Panc1 (cell line): ENCODE measurements at places on chromosomes 1 and 21.

- no peak for DNase-seq
These were observed 10.5 kb downstream of the KCNJ15 start for GRCh38 chr21:38267136-38267755.

GRCh38 chr1:108016451-108016920, 51.5 kb upstream of the VAV3 start:
- no peak for DNase-seq

DNA sequence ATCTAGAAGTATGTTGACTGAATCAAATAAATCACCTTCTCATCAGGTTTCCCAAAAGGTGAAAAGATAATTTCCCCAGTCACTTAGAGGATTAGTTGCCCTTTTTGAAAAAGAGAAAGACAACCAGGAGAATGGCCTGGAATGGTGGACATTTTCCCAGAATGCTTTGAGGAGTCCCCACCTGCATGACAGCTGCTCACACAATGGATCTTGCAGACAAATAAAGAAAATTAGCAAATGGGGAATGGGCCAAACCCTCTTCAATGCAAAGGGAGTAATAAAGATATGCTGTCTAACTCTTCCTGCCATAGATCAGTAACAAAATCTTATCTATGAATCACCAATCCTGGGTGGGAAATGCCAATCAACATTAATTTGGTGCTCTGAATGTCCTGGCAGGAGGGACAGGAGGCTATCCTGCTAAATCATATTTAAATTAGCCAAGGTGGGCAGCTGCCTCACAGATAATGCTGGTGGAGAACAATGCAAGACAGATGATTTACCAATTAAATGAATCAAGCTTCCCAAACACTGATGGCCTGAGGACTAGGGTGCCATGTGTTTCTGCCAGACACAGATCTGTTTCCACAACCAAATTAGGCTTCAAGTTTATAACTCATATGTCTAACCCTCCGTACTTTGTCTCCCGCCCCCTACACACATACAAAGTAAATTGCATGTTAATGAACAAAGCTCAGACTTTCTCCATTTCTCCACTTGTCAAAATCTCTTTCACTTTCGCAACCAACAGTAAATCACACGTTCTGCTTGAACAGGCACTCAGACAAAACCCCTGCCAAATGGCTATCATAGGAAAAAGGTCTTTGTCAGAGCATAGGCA, 488.0 kb upstream of the PLXNA2 start:
- DNase-seq: no peak

- no peak for DNase-seq
These were observed 115.0 kb downstream of the FCRL5 start for GRCh38 chr1:157437296-157437695.

GRCh38 chr1:12124693-12125421, 41.9 kb upstream of the TNFRSF1B start:
- peak; percentile 76 for DNase-seq

- DNase-seq: no peak
These were observed 28.3 kb downstream of the RGSL1 start for GRCh38 chr1:182478238-182478637.

- DNase-seq: peak; percentile 67
These were observed at the start of gene IFFO2 for GRCh38 chr1:18956193-18957135. Gene IFFO2 (minus strand): TSS chr1:18956676. CDS start chr1:18956332, 344 bp downstream.

DNA sequence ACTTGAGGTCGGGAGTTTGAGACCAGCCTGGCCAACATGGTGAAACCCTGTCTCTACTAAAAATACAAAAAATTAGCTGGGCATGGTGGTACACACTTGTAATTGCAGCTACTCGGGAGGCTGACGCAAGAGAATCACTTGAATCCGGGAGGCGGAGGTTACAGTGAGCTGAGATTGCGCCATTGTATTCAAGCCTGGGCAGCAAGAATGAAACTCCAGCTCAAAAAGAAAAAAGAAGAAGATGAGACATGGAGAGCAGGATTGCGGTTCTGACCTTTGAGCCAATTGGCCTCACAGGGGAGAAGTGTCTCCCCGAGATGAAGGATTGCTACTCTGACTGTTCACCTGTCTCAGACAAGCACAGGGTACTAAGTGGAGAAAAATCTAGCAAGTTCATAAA, 6.6 kb downstream of the SCCPDH start:
- no peak for DNase-seq

GRCh38 chr1:10530281-10530740, 55.6 kb downstream of the PEX14 start:
- DNase-seq: no peak

GRCh38 chr1:182118851-182119250, 57.3 kb upstream of the ZNF648 start:
- no peak for DNase-seq

GRCh38 chr1:98355656-98356383, 305.7 kb upstream of the SNX7 start:
- no peak for DNase-seq

DNA sequence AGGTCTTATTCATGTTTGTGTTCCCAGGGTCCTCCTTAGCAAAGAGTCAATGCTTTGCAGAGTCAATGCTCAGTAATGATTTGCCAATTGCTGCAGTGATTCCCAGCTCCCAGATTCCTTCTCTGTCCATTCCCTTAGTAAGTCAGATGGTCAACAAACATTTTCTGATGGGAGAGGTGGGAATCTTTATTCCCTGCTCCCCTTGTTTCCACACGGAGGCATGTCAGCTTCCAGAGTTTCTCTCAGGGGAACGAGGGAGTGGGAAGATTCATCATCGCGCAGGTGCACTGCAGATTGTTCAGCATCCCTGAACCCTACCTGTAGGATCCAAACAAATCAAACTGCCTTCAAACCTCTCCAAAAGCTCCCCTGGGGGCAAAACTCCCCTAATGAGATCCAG, 7.5 kb upstream of the AHDC1 start:
- no peak for DNase-seq

DNA sequence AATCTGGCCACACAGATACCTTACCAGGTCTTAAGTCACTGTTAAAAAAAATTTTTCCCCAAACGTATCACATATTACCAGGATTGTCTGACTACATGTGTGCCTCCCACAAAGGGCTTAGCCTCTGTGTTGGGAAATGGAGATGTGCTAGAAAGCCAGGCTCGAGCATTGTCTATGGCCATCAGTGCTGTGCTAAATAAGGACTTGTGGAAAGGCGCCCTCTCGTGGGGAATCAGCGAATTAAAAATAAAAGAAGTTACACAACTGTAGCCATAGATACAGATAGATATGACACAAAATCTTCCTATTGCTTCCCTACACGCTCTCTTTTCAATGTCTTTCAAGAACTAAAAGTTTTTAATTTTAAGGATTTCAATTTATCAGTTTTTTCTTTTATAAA, 47.5 kb upstream of the CRNN start:
- DNase-seq: no peak

DNA sequence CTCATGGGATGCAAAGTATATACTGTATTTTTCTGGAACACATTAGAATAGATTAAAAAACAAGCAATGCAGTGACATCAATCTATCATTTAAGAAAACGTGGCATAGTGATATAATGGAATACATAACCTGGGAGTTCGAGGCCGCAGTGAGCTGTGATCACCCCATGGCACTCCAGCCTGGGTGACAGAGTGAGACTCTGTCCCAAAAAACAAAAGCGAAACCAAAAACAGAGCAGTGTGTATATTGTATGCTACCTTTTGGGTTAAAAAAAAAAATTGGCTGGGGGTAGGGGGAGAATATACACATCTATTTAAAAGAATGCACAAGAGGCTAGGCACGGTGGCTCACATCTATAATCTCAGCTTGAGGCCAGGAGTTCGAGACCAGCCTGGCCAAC, 13.5 kb downstream of the SLC2A1 start:
- no peak for DNase-seq

DNA sequence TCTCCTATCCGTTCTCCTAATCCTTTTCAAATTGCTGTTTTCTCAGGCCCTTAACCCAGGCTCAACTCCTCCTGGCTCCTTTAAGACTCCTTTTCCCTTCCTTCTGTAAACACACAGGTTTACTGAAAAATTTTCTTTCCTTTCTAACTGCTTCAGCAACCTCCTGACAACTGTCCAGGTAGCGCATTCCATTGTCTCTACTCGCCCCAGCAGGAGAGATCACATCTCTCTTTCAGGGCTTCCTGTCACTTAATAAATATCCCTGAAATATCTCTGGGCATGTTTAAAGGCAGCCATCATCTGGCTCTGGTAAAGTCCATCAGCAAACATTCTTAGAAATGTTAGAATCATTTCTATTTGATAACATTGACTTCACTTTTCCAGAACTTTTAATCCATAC, 211.2 kb upstream of the PTBP2 start:
- DNase-seq: no peak

- DNase-seq: no peak
These were observed 87.6 kb downstream of the CTH start for GRCh38 chr1:70498666-70499065.

GRCh38 chr1:66623812-66624211, 89.9 kb downstream of the SGIP1 start:
- no peak for DNase-seq

- DNase-seq: no peak
These were observed 17.0 kb downstream of the MKNK1 start for GRCh38 chr1:46587069-46587468.

- no peak for DNase-seq
These were observed 16.4 kb downstream of the FAM151A start for GRCh38 chr1:54606990-54607325.

DNA sequence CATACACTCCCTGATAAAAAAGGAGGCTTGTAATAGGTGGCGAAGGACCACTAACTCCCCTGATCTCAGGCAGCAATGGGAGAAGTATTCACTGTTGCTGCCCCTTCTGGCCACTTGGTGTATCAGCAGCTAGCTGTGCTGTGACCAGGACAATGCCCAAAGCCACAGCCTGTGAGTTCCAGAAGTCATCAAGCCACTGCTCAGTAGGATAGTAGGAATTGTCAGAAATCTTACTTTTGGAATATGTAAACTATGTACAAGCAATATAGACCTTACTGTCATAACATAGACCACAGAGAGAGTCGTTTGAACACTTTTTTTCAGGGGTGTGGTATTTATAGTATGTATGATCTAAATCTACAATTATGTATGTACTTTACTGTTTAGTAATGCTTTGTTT, 248.3 kb upstream of the CAMK1G start:
- peak; percentile 20 for DNase-seq

DNA sequence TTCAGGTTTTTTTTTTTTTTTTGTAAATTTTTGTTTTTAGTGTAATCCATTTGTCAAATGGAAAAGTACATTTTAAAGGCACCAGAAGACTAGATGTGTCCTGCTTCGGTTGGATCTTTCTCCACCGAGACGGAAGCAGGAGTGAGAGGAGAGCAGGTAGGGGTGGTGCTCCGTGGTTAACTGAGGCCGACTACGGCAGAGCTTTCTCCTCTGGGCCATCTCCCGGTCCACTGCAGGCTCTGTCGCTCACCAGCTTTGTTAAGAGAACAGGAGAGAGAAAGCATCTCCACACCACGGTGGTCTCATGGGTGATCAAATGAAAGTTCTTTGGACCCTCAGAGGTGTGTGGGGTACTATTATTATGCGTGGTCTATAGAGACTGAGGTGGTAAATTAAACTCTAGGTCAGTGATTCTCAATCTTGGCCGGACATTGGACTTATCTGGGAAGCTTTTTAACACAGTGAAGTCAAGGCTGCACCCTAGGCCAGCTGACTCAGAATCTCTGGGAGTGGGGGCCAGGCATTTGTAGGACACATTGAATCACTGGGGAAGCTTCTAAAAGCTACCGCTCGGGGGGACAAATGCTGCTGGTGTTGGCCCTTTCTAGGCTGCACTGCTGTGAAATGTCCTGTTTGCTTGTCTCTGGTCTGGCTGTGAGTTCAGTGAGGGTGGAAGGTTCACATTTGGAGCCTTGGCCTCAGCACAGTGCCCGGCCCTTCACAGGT, 25.0 kb downstream of the ABCA4 start:
- DNase-seq: no peak

GRCh38 chr1:152023221-152023620, 13.6 kb downstream of the S100A11 start:
- DNase-seq: no peak

DNA sequence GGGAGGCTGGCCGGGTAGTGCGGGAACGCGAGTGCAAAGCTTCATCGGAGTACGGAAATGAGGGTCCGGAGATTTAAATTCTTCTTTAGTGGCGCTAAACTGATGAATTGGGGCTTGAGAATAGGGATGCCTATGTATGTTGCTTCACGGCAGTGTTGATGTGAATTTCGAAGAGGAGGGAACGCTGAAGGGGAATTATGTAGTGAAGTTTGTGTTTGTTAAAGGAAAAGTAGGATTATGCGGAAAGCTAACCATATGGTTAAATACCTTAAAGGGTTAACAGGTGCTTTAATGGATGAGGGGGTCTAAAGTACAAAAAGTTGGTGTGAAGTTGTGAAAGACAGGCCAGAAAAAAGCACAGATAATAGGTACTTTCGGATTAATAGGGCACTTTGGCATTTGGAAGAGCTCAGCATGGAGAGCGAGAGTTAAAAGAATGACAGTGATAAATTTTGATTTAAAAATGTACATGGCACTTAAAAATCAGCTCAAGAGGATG, 1.4 kb downstream of the HS2ST1 start:
- no peak for DNase-seq

- DNase-seq: no peak
These were observed 40.9 kb downstream of the STX6 start for GRCh38 chr1:180981596-180982387.

DNA sequence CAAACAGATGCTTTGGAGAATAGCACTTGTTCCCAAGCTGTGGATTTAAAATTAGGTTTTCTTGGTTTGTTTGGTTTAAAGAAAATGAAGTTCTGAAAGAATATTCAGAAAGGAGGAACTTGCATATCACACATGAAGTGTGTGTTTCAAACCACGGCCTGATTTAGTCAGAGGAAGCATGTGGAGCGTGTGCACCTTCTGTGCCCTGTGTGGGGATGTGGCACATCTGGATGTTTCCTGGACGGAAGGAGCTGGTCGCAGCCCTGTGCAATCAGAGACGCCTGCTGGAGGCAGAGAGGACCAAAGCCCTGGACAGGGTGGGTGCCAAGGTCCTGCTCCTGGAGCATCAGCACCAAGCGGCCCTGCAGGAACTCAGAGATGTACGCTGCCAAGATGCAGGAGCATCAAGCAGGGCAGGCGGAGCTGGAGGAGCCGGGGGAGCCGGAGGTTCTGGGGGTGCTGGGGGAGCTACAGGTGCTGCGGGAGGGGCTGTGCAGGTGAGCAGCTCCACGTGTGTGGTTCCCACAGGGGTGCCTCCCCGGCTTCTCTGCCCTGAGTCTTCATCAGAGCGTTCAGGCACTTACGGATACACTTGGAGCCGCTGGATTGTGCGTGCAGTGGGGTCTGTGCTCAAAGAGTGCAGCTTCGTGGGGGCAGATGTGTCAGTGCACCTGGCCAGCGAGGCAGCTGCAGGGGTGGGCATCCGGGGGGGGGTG, 45.7 kb downstream of the PCNT start:
- no peak for DNase-seq

DNA sequence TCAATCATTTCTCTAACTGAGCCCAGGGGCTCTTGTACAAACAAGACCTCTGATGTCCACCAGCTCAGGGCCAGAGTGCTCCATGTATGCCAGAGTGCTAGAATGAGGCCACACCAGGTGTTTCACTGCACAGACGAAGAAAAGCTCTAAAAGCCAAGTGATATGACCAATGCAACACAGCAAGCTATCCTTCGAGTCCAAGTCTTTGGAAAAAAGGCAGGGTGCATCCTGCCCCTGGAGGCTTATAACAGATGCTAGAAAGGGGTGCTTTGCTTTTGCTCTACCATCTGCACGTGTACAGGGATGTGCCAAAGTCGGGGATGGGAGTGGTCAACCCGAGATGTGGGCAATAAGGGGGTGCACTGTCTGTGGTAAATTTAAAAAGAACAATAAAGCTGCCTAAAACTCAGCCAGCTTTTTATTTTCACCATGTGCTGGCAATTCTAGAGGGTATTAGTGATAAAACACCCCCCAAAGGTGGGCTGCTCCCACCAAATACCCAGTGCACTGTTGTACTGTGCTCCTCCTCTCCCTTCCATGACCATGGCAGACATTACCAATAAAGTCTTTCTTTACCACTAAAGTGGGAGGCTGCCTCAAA, 32.1 kb downstream of the SMIM12 start:
- DNase-seq: no peak
